Fibroblast of skin of right quadriceps (primary cell): ENCODE measurements at places on chromosomes 5 and 9.

DNA sequence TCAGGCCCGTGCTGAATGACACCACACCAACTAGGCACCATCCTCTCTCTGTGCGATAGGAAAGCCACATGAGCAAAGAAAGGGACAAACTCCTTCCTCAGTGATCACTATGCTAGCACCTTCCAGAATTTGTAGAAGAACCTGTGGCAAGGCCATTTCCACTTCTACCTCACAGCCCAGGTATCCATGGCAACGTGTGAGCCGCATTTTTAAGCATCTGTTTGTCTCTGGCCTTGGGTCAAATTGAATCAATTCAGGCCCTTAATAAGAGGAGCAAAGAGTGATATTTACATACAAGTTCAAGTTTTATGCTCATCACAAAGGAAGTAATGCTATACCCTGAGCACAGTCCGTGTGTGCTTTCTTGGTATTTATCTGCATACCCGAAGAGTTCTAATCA is 179.3 kb downstream of the SLC12A2 start:
- no peak for DNase-seq

GRCh38 chr9:90773617-90774016 is 28.0 kb upstream of the SYK start:
- no peak for DNase-seq

- DNase-seq = no peak
Measured at GRCh38 chr9:121749614-121750013, 98.2 kb downstream of the DAB2IP start.

DNA sequence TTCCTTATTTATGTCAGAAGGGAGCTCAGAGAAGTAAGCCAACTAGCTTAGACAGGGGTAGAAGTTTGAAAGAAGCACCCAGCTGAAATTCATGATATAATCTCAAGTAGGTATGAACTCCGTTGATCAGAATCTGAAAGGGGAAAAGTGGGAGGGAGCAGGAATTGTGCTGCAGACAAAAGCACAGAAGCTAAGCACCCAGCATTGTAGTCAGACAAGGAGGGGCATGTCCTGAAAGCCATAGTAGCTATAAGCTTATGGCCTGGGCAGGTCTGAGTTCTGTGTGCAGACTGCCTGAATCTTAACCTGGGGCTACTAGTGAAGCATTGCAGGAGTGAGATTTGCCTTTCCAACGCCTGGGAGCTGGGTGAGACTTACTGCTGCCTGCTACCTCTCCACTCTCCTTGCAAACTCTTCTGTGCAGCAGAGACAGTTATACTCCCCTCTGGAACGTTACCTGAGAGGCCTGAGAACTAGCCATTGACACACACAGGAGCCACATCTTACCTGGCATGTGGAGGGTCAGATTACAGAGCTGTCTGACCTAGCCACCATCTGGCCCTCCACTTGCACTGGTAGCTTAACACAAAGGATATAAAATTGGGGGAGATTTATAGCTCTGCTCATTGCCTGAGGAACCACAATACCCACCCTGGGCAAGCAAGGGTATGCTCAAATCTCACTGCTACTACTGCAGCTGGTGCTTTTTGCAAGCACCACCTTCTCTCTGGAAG is 9.8 kb upstream of the CYLC2 start:
- no peak for DNase-seq

GRCh38 chr5:125047871-125048270 is 301.4 kb upstream of the ZNF608 start:
- DNase-seq = no peak

DNA sequence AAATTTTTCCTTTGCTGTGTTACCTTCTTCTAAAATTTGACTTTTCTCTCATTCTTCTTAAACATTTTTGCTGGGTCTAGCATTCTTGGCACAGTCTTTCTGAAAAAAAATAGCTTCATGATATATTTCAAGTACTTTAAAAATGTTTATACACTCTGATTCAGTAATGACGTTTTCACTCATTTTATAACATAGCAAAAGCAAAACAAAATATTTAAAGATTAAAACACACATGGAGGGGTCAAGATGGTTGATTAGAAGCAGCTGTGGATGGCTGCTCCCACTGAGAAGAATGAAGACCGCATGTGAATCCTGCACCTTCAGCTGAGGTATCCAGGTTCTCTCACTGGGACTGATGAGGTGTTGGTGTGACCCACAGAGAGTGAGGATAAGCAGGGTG is 188.2 kb downstream of the SGCD start:
- DNase-seq = no peak

- no peak for DNase-seq
Measured at GRCh38 chr5:77310494-77311213, 100.2 kb downstream of the PDE8B start.

- DNase-seq = no peak
Measured at GRCh38 chr9:14240537-14240936, 73.4 kb downstream of the NFIB start.

DNA sequence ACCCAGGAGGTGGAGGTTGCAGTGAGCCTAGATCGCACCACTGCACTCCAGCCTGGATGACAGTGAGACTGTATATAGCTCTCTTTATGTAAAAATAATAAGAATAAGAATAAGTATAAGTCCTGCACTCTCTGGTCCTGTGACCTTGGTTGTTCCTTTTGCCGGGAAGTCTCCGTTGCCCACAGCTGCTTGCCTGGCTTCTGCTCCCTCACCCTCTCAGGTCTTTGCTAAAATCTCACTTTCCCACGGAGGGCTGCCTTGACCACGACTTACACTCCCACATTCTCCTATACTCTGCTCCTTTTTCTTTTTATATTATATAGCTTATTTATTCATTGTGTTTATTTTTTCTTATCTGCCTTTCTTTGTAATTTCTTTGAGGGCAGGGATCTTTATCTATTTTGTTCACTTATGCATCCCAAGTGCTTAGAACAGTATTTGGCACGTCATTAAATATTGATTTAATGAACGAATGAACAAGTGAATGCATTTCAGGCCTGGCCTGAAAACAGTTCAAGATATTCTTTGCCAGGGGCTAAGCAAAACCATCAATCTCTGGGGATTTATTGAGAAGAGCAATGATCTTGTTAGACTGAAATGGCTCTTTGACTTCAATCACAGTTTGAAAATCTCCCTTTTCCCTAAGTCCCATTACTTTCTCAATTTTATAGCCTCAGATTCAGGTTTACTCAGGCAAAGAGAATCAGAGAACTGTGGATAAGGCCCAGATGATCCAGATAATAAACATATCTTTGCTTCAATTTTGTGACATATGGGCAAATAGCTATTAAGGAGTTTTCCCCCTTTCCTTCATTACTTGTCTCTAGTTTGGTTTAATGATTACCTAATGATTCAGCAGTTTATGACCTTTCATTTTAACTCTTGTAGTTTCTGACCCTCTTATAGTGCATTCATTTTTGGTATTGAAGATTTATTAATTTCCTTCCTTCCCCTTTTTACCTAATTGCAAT is 60.8 kb upstream of the TMC1 start:
- no peak for DNase-seq

GRCh38 chr5:76662521-76662920 is 39.3 kb upstream of the F2RL2 start:
- DNase-seq = no peak
